Germinal center (tissue), 1 donor: ENCODE measurements at places on chromosomes 3 and 15.
A peak's percentile ranks its signal among the peaks of the same experiment; 100 is the strongest.

DNA sequence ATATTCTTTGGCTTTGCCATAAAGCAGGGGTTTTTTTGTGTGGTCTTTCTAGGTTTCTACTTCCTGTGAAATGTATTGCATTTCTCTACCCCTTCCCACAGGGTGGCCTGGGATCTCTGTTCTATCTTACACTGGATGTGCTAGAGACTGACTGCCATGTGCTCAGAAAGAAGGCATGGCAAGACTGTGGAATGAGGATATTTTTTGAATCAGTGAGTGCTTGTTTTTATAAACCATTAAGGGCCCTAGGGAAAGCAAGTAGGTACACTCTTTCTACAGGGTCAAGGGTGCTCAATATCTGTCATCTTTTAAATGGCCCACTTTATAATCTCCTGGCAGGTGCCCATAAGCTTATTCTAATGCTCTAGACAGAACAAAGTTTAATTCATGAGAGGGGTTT is 730 bp downstream of the FETUB start:
- no peak for DNase-seq

GRCh38 chr3:187186801-187187421 is 10.4 kb upstream of the RTP1 start:
- DNase-seq, result no peak

DNA sequence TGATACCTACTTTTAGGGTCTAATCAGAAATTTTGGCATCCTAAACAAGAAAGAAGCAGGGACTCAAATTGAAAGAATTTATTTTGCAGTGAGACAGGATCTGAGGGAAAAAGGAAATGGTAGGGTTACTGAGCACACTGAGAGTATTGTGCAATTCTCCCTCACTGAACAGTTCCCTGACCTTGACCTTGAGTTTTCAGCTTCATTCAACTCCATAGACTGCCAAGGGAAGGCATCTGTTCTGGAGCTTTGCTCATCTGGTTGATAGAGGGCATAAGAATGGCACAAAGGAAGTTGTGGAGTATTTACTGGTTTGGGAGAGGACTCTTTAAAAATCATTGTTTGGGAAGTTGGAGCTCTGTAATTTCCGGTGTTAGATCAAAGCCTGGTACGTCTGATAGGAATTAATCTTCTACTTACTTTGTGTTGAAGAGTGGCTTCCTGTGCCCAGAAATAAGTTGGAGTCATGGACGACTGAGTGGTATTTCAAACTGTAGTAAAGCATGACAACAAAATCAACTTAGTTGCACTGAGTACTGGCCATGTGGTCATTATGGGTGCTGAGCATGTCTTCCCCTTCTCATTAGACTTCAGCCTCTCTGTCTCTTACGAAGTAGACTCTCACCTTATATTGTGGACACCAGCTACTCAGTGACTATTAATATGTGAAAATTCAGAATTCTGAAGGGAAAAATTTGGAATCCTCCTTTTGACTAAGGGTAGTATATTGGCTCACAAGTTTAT is 40.8 kb downstream of the CLDN1 start:
- no peak for DNase-seq

- DNase-seq, result no peak
These were observed 21.9 kb upstream of the THSD4 start for GRCh38 chr15:71093054-71094024.

- no peak for DNase-seq
These were observed 15.0 kb upstream of the HPS3 start for GRCh38 chr3:149114458-149114857.

GRCh38 chr3:134690226-134690625 is 39.4 kb upstream of the KY start:
- no peak for DNase-seq

GRCh38 chr3:185351396-185351795 is 11.5 kb upstream of the MAP3K13 start:
- DNase-seq, result no peak

DNA sequence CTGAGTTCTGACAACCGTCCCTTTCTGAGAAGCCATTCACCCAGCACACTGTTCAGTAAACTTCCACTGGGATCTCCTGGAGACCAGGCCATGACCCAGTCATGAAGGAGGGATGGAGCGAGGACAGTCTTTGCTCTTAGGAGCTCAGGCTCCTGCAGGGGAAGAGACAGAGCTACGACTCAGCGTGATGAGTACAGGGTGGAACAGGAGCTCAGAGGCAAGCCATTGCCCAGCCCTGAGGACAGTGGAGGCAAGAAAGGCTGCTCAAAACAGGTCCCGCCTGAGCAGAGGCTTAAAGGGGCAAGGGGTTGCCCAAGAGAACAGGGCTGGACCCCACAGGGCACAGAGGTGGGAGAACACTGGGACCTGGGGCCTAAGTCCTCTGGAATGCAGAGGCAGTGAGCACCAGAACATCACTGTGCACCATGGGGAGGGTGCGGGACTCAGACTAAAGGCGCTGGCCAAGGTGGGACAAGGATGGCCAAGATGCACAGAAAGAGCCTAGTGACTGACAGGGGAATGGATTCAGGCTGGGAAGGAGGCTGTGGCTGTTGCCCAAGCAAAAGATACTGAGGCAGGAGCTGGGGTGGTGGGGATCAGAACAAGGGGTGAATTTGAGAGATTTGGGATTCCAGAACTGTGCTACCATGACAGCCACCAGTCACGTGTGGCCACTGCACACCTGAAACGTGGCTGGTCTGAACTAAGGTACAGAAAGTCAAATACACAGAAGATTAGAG is 25.8 kb downstream of the TMEM43 start:
- no peak for DNase-seq

DNA sequence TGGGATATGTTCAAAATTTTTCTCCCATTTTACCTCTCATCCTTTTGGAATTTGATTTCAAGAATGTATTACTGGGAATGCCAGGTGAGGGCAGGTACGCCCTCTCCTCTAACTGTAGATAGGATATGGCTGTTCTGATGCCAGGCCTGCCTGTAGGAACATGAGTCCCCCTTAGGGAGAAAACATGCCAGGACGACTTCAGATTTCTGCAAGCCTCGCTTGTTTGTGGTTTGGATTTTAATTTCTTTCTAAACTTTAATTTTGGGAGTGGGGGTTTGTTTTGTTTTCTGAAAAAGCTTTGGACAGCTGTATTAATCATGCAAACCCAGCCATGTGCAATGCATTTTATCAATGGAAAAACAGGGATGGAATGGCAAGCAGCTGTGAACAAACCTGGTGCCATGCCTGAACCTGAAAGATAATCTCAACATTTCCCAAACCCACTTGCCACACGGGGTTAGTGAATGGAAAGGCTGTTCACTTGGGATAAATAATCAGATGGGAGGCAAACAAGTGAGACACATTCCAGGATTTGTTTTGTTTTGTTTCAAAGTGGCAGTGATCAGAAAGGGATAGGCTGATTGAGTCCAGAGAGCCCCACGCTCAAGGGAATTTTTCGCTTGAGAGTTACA is 207.6 kb downstream of the GAP43 start:
- DNase-seq, result no peak

GRCh38 chr3:31432897-31433678 is 99.6 kb upstream of the STT3B start:
- DNase-seq, result no peak

GRCh38 chr3:1828519-1828918 is 270.1 kb upstream of the CNTN4 start:
- DNase-seq, result no peak

GRCh38 chr3:70990185-70990584 is 593.3 kb downstream of the FOXP1 start:
- DNase-seq, result no peak

DNA sequence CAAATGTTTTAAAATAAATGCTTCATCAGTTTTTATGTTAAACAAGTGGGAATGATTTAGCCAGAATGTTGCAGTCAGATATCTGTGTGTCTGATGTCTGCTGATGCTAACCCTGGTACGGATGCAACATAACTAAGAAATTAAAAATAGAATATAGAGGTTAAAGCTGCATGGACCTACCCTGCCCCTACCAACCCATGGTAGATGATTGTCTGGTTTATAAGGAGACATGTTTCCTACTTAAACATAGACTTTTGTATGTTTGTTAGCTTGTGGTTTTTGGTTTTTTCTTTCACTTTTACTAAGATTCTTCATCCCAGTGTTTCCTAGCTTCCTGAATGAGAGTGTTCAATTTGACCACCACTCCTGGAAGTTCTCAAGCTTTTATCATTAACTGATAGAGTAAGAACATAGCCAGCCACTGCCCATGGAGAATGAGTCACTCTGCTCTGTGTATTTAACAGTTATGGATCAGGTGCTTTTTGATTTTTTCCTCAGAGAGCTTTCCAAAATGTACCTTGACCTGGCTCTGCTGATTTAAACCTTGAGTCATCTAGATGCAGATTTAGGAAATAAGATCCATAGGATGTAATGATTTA is 70.7 kb upstream of the VEPH1 start:
- no peak for DNase-seq

- no peak for DNase-seq
These were observed 55.2 kb downstream of the CCDC66 start for GRCh38 chr3:56612146-56612545.

- no peak for DNase-seq
These were observed 13.0 kb downstream of the MEF2A start for GRCh38 chr15:99578809-99579208.

DNA sequence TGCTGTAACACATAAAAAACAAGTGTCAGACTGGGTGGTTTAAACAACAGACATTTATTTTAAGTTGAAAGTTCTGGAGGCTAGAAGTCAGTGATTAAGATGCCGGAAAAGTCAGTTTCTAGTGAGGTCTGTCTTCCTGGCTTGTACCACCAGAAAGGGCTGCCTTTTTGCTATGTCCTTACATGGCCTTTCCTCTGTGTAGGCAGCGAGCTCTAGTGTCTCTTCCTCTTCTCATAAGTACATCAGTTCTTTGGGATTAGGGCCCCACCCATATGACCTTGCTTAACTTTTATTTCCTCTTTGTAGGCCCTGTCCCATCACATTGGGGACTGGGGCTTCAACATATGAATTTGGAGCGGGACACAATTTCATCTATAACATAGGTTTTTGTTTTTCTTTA is 128.0 kb downstream of the BBX start:
- DNase-seq, result no peak

- DNase-seq, result peak; percentile 72
These were observed 9.5 kb downstream of the CHSY1 start for GRCh38 chr15:101242160-101242998.

DNA sequence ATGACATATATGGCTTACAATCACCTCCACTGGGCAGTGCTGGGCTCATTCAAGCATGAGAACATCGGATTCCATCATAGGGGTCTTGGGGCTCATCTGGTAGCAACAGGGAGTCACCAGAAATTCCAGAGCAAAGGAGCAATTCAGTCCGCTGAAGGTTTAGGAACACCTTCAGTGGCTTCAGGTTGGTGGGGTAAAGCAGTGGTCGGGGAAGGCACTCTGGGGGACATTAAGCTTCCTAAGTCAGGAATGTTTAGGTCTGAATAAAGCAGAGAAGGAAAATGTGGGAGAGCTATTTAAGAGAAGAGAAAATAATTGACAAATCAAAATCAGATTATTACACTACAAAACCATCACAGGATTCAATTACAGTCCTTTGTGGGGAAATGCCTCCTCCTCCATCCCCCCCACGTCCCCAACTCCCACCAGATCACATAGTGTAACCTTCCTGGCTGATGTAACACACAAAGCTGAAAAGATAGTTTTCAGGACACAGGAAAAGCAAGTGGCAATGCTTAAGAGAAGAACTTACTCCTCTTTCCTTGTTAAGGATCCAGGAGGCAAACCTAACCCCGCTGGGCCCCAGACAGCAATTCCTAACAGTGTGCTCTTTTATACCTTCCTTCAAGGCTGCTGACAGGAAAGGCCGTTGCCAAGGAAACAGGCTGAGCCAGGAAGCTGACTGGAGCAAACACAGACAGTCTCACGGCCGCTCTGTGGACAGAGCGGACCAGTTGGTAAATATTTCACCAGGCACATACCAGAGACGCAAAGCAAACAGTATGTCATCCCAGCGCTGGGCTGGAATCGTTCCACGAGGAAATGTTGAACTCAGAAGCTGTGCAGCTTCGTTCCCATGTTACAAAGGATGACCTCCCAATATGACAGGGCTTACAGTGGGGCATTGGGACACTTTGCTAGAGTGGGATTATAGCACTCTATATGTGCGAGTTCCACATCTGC is 57.5 kb upstream of the LMCD1 start:
- no peak for DNase-seq

GRCh38 chr3:135141672-135142071 is 346.6 kb downstream of the EPHB1 start:
- no peak for DNase-seq

GRCh38 chr3:178291574-178292370 is 244.5 kb upstream of the KCNMB2 start:
- no peak for DNase-seq

- no peak for DNase-seq
These were observed 60.3 kb upstream of the CFAP161 start for GRCh38 chr15:81073801-81074200.

- DNase-seq, result no peak
These were observed 202.7 kb downstream of the ITPR1 start for GRCh38 chr3:4695846-4696245.

DNA sequence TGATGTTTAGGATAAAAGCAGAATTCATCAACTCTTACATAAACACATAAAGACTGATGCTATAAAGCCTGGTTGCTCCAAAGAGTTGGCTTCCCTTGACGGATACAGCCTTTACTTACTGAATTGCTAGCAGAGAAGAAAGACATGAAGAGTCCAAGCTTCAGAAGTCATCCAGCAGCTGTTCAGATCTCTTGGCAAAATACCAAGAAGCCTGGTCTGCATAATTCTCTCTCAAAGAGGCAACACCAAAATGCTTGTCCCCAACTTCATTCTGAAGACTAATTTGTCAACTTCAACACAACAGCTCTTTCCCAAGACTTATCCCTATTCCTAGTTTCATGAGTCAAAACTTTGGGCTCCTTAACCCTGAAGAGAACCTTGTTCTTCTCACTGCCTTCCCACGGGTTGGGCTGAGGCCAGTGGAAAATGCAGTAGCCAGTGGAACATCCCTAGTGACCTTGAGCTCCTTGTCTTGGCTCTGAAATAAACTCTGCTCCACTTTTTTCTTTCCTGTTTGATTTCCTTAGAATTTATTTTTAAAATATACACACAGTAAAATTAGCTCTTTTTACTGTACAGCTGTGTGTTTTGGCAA is 119.2 kb upstream of the THBS1 start:
- DNase-seq, result no peak

DNA sequence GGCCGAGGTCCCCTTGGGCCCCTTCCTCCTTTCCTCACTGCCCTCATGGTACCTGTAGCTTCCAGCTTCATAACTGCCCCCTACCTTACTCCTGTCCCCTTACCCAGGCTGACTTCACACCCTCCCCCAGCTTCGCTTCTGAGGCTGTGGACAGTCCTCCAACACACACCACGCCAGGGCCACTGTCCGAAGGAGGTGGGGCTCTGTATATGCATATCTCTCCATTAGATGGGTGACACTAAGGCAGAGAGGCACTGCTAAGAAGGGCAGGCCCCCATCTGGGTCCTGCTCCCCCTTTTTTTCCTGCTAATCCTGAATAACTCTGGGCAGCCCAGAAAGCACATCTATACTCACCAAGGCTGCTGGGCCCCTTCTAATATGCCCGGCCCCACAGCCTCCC is 1.0 kb upstream of the COL7A1 start:
- no peak for DNase-seq

- peak; percentile 70 for DNase-seq
These were observed 1.9 kb downstream of the CCDC12 start for GRCh38 chr3:46974421-46975171.

- peak; percentile 43 for DNase-seq
These were observed 901 bp upstream of the MANF start for GRCh38 chr3:51384055-51384725.
